ENCODE measurements at places on chromosomes 13 and 19.

GRCh38 chr13:71644579-71644978, 222.4 kb downstream of the DACH1 start:
- no peak for DNase-seq

GRCh38 chr13:87827479-87827878, 156.3 kb downstream of the SLITRK5 start:
- no peak for DNase-seq

- DNase-seq: no peak
Measured at GRCh38 chr13:101115762-101116171, 300.5 kb downstream of the NALCN start.

GRCh38 chr13:92951273-92951890, 275.2 kb upstream of the GPC6 start:
- DNase-seq: no peak

- DNase-seq: no peak
Measured at GRCh38 chr13:20387006-20387405, 138.7 kb downstream of the CRYL1 start.

DNA sequence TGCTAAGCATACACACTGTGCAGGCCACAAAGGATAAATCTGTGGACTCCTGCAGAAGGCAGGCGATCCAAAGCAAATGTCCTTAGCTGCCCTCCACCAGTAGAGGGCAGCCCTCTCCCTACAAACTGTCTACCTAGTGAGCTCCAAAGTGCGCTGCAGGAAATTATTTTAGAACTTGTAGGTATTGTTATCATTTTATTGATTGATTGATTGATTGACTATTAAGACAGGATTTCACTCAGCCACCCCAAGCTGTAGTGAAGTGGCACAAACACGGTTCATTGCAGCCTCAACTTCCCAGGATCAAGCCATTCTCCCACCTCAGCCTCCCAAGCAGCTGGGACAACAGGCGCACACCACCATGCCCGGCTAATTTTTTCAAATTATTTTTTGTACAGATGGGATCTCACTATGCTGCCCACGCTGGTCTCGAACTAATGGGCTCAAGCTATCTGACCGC, 37.3 kb downstream of the RNF6 start:
- peak; percentile 62 for DNase-seq

DNA sequence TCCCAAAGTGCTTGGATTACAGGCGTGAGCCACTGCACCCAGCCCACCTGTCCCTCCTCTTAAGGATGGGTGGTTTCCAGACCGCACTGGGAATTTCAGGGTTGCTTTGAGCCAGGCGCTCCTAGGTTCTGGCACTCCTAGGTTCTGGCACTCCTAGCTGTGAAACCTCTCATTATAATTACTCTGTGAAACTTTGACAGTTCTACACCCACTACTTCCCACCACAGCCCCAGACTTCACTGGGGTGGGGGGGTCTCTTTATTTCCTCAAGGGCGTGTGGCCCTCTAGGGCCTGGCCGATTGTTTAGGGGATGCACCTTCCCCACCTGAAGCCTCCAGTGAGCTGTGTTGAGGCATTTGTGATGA, 2.3 kb upstream of the ADAMTS10 start:
- DNase-seq: no peak

DNA sequence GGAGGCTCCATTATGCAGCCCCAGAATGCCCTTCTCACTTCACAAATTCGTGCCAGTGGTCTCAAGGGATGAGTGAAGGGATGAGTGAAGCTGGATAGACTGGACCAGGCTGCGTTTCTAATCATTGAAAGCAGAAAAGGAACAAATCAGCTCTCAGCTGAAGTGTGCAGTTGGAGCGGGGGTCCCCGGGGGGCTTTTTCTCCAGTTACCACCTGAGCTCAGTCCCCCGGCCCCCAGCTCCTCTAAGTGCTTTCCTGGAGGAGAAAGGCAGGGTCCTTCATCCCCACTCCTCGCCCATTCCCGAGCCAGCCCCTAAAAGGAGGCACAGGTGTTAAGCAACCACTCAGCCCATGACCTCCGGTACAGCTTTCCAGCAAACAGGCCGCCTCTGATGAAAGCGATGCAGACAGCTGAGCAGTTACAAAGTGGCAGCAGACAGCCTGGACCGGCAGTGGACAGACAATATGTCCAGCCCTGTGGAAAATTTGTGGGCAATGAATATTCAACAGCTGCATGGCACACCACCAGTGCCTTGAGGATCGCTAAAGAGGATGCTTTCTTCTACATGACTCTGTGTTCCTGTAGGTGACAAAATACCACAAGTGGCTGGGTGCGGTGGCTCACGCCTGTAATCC, 110.7 kb upstream of the UBL3 start:
- DNase-seq: no peak

- no peak for DNase-seq
Measured at GRCh38 chr13:87675851-87676250, 4.7 kb downstream of the SLITRK5 start.

Data from activated CD4-positive, alpha-beta T cell treated with anti-CD3 and anti-CD28 coated beads, Interleukin-2, amount 50 U/mL, for 4 hours (primary cell).